ENCODE measurements at places on chromosomes 3 and 15.

GRCh38 chr3:116288485-116288884, 156.8 kb downstream of the LSAMP start:
- DNase-seq = no peak

DNA sequence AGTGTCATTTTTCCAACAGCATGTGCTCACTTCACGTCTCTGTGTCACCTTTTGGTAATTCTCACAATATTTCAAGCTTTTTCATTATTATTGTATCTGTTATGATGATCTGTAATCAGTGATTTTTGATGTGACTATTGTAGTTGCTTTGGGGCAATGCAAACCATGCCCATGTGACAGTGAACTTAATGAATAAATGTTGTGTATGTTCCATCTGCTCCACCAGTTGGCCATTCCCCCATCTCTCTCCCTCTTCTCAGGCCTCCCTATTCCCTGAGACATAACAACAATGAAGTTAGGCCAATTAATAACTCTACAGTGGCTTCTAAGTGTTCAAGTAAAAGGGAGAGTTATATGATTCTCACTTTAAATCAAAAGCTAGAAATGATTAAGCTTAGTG, 32.5 kb upstream of the TBC1D23 start:
- DNase-seq = no peak

- DNase-seq = no peak
These were observed 881.4 kb downstream of the DIPK2A start for GRCh38 chr3:144852999-144853398.

- DNase-seq = no peak
These were observed 16.4 kb downstream of the SRPRB start for GRCh38 chr3:133821767-133822638.

- no peak for DNase-seq
These were observed 137.4 kb downstream of the SV2B start for GRCh38 chr15:91237445-91237844.

GRCh38 chr3:42830437-42831320, 21.4 kb downstream of the ACKR2 start:
- no peak for DNase-seq

GRCh38 chr3:106589311-106589942, 720.6 kb upstream of the CBLB start:
- DNase-seq = peak; percentile 86

- DNase-seq = no peak
These were observed 665 bp downstream of the GATM start for GRCh38 chr15:45377609-45378148.

DNA sequence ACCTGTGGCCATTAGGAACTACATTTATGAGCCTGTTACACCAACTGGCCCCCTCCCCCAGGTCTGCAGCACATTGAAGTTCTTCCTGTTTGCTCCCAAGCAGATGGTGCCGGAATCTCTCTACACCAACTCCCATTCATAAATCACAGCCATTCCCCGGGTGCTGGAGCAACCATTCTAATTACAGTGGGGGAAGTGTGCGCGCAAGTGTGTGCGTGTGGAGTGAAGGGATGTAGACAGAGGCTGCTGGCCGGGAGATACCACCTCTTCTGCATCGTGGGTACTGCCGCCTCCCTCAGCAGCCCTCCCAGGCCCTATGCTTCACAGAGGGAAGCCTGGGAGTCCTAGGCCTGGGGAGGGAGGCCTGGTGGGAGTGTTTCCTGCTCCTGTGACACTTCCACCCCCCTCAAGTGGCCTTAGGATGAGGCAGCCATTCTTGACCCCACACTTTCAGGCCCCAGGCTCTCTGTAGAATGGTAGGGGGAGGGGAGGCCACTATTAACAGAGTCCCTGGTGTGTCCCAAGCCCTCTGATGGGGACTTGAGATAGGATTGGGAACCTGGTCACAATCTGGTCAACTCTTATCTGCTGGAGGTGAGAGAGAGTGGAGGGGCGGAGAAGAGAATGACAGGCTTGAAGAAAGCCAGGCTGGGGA, 69.1 kb downstream of the MAGEF1 start:
- no peak for DNase-seq
